Stimulated activated naive CD8-positive, alpha-beta T cell treated with anti-CD3 and anti-CD28 coated beads, Interleukin-15, Interleukin-2, amounts not matched to agents 100 U/mL and 50 U/mL, for 24 hours (primary cell): ENCODE measurements at places on chromosomes 7 and 10.

GRCh38 chr7:17022920-17023319, 141.1 kb upstream of the AGR3 start:
- DNase-seq: no peak

DNA sequence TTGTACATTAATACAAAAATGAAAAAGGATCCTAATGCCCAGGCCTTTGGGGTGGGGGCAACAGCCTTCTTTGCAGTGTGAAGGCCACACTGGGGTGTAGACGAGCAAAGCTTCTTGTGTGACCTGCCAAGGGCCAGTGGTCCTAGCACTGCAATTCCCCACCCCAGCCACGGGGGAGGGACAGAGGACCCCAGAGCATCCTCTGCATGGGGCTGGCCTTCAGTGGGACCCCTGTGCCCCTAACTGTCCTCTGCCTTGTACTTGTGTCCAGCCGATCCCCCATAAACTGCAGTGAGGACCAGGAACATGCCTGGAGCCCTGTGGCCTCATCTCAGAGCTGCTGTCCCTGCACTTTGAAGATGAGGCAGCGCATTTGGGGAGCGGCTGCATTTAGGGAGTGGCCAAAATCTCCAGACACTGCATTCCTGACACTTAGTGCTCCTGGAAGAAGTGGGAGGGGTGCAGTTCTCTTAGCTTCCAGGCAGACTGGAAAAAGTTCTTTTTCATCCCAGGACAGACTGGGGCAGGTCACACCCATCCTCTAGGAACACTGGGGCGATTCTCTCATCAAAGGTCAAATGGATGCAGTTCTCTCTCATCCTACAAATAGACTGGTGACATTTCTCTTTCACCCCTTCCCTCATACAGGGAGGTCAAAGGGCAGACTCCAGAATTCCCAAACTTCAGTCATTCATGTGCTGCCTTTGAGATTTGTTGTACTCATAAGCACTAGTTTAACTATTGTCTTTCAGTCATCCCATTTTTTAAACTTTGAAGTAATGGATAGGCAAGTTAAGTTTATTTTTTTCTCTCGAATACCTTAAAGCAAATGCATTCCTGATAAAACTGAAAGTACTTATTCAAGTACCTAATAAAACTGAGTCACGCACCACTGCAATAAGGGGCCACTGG, 922 bp upstream of the MYO1G start:
- peak; percentile 60 for DNase-seq

DNA sequence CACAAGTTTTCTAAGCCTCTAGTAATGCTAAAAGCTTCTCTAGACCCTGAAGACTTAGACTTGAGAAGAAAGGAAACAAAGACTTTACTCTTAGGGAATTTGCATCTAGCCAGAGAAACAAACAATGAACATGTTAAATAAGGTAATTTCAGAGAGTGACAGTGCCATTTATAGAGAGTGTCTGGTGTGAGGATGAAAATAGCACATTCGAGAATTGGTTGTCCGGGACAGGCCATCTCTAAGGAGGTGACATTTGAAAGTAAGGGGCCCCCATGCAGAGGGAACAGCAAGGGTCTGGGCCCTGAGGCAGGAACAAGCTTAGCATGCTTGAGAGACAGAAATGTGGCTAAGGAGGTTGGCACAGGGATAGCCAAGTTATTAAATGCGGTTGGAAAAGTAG, 48.1 kb downstream of the ADAM22 start:
- no peak for DNase-seq

GRCh38 chr7:80766724-80767123, 128.3 kb downstream of the CD36 start:
- no peak for DNase-seq

- no peak for DNase-seq
These were observed 120.1 kb downstream of the NPTX2 start for GRCh38 chr7:98737176-98737575.

DNA sequence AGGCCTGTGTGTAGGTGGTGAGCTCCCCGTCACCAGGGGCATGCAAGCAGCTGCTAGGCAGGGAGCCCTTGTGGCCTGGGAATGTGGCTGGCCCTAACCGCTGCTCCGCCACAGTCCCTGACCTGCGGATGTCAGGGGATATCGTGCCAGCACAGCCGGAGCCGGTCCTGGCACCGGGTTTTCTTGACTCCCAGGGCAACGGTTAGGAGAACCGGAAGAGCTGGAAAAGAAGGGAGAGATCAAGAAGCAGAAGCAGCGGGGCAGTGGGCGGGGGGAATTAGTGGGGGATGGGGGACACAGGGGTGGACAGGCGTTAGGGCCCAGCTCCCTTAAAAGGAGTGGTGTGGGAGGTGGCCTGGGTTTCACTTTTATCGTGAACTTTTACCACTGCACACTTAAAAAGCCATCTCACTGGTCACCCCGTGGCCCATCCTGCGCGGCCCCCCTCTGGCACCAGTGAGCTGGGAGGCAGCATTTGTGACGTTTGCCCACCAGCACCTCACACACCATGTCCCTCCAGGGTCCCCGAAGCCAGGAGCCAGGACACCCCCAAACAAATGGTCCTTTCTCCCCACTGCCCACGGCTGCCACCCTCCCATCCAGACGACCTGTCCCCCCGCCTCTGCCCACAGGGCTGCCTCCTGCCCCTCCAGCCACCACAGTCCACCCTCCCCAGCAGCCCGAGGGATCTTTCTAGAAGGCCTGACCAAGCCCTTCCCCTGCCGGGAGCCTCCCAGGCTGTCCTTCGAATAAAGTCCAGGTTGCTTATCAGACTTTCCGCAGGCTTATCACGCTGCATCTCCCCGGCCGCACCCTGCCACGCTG, 1.8 kb upstream of the MICALL2 start:
- DNase-seq: no peak

- no peak for DNase-seq
These were observed 437.9 kb downstream of the SDK1 start for GRCh38 chr7:3738964-3739363.

GRCh38 chr7:139479620-139480019, 3.9 kb downstream of the KLRG2 start:
- no peak for DNase-seq

DNA sequence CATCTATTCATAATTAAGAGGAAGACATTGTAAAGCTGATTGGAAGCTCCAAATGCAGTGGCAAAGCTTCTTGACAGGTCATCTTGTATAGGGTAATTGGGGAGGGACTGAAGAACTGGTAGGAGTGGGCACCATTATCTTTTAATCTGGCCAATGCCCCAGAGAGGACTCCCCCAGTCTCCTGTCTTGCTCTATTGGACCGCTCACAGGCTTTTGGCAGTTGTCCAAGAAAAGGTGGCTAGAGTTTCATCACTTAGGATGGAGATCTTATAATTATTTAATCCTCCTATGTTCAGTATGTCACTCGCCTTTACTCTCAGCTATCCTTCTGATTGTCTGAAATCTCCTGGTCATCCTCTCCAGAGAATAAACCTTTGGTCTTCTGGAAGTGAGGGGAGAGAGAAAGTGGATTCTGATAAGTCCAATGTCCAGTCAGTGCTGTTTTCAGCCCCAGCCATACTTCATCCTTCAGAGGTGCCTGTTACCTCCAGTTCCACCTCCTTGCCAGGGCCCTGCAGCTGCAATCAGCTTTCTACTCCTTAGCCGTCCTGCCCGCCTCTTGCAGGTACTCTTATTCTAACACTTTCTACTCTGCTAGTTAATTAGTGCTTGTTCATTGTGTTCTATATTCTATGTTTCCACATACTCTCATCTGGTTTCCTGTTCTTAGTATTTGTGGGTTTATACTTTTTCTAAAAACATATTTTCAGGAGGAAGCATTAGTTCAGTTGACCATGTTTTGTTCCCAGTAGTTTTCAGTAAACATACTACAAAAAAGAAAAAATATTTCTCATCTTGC, 241.6 kb downstream of the NSUN6 start:
- no peak for DNase-seq

GRCh38 chr10:120988751-120989150, 137.6 kb downstream of the WDR11 start:
- no peak for DNase-seq

GRCh38 chr7:136585954-136586670, 282.3 kb upstream of the CHRM2 start:
- no peak for DNase-seq

DNA sequence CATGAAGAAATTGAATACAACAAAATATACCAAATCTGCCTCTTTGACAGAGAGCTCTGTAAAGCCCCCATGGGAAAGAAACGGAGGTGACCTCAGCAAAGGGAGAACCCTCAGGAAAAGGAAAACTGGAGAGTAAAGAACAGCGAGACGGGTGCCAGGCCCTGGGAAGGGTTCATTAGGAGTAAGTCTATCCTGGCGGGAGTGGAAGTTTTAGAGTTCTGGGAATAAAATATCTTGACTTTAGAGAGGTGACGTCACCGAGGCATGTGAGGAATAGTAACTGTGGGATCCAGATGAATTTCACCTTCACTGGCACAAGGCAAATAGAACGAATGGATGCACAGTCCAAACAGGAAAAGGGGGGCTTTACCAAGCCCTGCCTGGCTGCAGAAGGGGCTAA, 362.8 kb upstream of the IGFBP3 start:
- DNase-seq: no peak

DNA sequence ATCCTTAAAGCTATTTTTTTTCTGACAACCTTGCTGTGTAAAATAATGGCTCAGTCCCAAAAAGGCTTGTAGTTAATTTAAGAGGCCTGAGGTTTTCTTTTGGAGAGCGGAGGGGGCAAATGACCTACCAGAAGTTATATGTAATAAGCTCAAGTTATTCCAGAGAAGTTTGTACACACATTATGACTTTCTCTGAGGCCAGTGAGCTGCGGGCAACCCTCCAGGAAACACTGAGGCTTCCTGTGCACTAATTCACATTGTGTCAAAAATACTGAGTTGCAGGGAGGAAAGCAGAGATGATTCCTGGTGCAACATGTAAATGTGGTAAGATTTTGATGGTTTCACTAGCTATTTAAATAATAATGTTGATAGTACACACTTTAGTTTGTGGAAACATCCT, 188.6 kb downstream of the DIP2C start:
- no peak for DNase-seq

- peak; percentile 53 for DNase-seq
These were observed 15.5 kb downstream of the STX1A start for GRCh38 chr7:73703757-73704639.

DNA sequence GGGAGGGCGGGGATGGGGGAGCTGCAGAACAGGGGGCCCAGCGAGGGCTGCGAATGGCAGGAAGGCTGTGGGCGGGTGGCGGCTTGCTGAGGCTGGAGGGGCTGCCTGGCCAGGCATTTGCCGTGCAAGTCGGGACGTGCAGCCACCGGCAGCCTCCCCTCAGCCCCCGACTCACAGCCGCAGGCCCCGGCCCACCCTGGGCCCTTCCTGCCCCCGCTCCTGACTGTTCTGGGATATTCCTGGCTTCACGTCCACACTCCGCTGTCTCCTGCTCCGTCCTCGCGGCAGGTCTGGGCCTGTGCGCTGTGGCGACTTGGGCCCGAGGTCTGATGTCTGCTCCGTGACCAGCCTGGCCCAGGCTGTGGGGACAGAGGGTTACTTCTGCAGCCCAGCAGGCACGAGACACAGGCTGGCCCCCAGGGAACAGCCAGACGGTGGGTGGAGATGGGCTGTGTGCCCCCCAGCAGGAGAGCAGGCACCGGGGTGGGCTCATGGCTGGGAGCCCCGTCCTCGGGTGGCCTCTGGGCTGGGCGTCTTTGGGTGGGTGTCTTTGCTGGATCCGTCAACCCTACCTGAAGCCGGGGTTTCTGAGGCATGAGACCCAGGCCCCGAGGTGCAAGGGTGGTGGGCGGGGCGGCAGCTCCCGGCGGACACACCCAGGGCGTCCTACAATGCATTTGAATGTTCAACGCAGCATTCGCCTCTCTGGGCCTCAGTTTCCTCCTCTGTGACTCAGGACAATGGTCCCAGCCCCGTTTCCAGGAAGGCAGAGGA, 86.5 kb downstream of the FOXL3 start:
- DNase-seq: no peak

GRCh38 chr7:78018641-78019446, 220.3 kb downstream of the PHTF2 start:
- peak; percentile 17 for DNase-seq

GRCh38 chr10:2478656-2479055, 588.7 kb upstream of the PFKP start:
- DNase-seq: no peak

DNA sequence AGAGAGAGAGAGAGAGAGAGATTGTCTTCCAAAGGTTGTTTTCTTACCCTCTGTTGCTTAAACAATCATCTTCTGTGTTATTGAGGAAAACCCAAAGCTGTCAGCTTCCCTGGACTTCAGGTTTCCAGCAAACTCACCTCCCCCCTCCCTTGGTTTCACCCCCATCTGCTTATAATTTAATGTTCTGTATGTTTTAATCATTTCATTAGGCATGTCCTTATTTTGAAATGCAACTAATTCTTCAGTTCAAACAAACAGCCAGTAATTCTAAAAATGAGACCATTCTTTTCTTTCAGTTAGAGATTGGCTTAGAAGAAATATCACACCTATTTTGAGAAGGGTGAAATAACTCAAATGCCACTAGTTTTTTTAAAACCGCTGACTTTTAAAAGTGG, 102.9 kb downstream of the FAM204A start:
- DNase-seq: no peak

GRCh38 chr7:71795410-71795809, 616.7 kb downstream of the CALN1 start:
- no peak for DNase-seq

GRCh38 chr10:100615241-100615640, 79.5 kb downstream of the HIF1AN start:
- DNase-seq: no peak

DNA sequence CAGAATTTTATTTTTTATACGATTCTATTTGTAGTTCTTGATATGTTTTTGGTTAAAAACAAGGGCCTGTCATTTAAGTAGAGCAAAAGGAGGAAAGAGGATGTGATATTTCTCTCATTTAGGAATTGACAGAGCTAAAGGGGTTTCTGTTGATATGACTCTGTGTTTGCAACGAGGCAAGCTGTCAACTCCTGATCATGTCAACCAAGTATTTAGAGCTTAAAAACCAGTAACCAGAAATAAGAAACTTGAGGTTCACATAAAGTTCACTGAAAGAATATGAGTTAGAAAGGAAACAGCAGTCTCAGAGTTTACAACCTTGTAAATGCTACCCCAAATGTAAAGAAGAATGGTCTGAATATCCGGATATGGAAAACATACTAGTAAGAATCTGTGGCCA, 434.2 kb downstream of the PARD3 start:
- no peak for DNase-seq

- DNase-seq: peak; percentile 55
These were observed at the start of gene ST8SIA6 for GRCh38 chr10:17454161-17455014. Gene ST8SIA6 (minus strand): TSS chr10:17454595. CDS start chr10:17454255, 340 bp downstream.

GRCh38 chr7:113083132-113083815, 3.4 kb downstream of the GPR85 start:
- DNase-seq: no peak

GRCh38 chr7:7816084-7816483, 97.7 kb upstream of the RPA3 start:
- no peak for DNase-seq

DNA sequence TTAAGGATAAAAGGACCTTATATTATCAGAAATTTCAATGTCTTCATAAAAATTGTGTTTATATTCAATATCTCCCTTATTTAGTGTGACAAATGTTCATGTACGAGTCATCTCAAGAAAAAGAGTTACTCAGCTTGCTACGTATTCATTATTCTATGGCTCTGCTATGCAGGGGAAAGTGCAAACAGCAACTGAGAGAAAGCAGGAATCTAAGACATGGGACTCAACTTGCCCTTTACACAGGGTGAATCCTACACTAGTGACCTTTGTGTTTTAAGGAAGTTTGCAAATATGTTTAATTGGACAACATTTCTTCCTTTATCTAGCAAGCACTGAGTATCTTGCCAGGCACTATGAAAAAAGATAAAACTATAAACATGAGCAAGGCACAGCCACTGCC, 104.7 kb downstream of the NPSR1 start:
- DNase-seq: no peak

GRCh38 chr7:30671793-30672465, 10.3 kb downstream of the CRHR2 start:
- DNase-seq: peak; percentile 19
